ENCODE measurements at places on chromosomes 16 and 17.

DNA sequence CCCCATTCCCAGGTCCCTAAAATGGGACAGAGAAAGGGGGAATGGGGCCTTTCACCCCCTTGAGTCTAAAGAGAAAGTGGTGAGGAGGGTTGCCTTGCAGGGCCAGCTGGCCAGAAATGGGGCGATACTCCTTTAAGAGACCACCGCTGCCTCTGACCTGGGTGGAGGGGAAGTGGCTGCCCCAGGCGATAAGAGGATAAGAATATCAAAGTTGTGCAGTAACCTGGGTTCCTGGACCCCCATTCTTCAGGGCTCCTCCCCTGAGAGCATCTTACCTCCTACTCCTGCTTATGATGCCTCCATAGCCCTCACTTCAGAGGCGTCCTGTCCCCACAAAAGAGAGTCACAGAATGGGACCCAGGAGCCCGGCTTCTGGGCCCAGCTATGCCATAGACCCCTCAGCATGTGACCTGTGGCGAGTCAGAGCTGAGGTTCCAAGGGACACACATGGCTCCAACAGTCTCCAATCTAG is 5.2 kb upstream of the TSPOAP1 start:
- peak; percentile 62 for DNase-seq

DNA sequence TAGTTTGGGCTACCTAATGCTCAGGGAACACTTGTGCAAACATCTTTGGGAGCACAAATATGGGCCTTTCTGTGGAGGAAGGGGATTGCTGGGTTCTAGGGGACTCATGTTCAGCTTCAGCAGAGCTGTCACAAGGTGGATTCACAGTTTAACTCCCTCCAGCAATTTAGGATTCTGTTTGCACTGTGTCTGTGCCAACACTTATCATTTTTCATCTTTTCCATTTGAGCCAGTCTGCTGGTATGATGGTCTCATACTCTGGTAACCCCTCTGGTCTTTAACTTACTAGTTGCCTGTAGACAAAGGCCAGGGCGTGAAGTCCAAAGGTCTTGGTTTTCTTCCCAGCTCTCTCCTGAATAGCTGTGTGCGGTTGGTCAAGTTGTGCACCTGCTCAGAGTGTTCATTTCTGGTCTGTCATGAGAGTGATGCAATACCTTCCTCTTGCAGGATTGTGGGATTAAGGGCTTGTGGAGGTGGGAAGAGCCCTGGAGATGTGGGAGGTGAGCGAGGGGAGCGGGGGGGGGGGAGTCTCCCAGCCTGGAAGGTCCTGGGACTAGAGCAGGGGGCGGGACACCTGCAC is 152.6 kb downstream of the CMIP start:
- DNase-seq, result no peak

DNA sequence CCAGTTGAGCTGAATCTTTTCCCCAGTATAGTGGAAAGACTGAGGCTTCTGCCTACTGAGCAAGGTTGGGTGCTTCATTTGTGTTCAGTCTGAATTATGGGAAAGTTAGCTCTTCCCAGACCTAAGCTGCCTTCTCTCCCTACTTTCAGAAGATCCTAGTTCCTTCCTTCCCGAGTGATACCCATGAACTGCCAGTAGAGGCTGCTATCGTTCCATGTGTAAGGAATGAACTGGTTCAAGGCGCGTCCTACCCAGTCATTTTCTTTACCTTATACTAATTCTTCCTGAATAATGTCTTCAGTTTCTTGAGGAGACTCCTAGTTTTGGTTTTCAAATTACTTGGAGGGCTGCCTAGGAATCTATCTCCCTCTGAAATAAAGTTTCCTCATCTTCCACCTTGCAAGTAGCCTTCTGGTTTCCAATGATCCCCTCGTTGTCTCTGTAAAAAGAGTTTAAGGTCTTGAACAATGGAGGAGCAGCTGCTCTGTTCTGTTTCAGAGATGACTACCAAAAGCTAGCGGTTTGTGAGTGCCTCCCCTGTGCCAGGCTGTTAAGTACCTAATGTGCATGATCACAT is 934 bp upstream of the AOC2 start:
- DNase-seq, result no peak

DNA sequence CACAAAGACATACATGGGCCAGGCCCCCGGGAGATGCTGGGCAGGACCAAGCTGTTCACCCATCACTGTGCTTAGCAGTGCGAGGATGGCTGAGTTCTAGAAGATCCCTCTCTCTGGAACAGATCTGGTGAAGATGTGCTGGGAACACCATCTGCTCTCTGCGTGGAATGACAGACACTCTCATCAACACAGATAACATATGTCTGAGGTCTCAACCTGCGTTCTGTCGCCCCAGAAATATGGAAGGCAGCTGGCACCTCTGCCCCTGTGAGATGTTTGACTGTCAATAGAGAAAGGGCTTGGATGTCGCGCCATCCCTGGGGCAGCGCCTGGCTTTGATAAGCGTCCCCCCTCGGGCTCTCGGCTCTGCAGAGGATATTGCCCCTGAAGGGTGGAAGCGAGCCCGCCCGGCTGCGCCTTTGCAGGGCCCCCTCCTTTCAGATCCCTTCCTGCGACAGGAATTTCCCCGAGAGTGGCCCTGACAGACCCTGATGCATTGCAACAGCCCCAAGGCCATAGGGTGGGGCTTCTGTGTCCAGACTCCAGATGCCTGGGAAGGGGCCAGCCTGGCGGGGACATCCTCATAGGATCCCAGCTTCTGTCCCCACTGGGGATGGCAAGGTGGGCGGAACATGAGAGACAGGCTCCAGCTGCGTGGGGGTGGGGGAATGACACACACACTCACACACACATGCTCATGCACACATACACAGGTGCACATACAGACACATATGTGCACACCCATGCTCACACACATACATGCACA is 86.9 kb upstream of the ZNF469 start:
- peak; percentile 13 for DNase-seq

GRCh38 chr16:70588565-70588964 is 57.8 kb upstream of the IL34 start:
- DNase-seq, result no peak

DNA sequence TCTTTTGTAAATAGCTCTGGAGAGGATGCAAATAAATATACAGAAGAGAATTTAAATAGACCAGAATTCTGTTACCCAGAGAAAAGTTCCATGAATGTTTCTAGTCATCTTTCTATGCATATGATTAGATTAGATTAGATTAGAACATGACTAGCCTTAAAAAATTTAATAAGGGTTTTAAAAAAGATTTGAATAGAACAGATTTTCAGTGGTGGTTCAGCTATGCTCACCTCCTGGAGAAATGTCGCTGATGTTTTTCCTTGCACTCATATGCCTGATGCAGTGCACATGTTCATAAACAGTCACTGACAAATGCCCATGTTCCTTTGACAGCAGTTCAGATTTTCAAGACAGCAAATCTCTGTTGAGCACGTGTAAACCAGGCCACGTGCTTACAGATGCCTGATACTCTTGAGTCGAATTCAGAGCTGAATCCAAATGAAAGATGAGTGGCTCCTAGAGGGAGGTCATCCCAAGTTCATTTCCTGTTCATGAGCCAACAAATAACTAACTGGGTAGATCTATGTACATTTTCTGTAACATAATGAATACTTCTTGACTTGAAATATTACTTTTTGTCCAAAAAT is 19.9 kb upstream of the RAB11FIP4 start:
- DNase-seq, result no peak

GRCh38 chr17:63082273-63082861 is 116.3 kb downstream of the TANC2 start:
- DNase-seq, result no peak

DNA sequence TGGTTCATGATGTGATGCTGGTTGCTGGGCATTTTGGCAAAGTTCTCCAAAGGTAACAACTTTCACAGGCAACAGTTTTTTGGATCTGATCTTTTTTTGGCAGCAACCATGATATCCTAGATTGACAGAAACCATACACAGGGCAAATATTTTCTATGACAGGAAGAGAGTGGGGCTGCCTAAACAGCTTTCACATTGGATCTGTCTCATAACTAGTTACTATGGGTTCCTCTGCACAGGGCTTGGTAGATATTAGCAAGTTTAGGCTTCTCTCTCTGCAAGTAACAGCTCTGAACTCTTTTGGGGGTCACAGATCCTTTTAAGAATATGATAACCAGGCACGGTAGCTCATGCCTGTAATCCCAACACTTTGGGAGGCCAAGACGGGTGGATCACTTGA is 28.6 kb downstream of the COG4 start:
- DNase-seq, result no peak

DNA sequence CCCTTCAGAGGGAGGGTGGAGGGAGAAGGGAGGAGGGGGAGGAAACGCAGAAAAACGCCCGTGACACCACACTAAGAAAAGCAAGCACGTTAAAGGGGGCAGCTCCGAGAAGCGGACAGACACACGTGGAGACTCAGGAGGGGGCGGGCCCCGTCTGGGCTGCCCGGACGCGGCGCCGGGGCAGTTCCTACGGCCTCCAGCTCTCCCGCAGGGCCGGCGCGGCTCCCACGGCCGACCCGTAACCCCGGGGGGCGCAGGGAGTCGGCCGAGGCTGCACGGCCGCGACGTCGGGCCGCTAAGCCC is 362 bp downstream of the KLHDC4 start:
- peak; percentile 75 for DNase-seq

- peak; percentile 66 for DNase-seq
These were observed 113.2 kb downstream of the PRKCB start for GRCh38 chr16:23948949-23949411.

GRCh38 chr16:29992344-29992967 is 3.0 kb downstream of the HIRIP3 start:
- DNase-seq, result no peak

GRCh38 chr16:49970797-49971431 is 54.1 kb upstream of the CNEP1R1 start:
- DNase-seq, result no peak

GRCh38 chr17:3659541-3660111 is 8.8 kb downstream of the TAX1BP3 start:
- DNase-seq, result no peak

GRCh38 chr16:28879261-28879840 is 1.1 kb downstream of the ATP2A1 start:
- no peak for DNase-seq

GRCh38 chr16:15950161-15950854 is 892 bp downstream of the ABCC1 start:
- peak; percentile 56 for DNase-seq

DNA sequence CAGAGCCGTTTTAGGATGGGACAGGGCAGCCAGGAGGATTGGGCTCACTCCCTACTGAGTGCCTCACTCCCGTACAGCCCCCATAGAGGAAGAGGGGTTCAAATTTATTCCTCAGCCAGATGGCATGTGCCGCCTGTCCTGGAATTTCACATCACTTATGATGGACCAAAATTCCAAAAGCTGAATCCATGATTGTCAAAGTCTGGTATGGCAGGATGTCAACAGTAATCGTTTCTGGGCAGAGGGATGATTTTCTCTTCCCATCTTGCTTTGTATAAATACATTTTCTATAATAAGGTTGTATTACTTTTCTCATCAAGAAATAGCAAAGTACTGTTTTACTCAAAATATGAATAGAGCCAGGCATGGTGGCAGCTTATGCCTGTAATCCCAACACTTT is 38.7 kb upstream of the STH start:
- DNase-seq, result no peak

DNA sequence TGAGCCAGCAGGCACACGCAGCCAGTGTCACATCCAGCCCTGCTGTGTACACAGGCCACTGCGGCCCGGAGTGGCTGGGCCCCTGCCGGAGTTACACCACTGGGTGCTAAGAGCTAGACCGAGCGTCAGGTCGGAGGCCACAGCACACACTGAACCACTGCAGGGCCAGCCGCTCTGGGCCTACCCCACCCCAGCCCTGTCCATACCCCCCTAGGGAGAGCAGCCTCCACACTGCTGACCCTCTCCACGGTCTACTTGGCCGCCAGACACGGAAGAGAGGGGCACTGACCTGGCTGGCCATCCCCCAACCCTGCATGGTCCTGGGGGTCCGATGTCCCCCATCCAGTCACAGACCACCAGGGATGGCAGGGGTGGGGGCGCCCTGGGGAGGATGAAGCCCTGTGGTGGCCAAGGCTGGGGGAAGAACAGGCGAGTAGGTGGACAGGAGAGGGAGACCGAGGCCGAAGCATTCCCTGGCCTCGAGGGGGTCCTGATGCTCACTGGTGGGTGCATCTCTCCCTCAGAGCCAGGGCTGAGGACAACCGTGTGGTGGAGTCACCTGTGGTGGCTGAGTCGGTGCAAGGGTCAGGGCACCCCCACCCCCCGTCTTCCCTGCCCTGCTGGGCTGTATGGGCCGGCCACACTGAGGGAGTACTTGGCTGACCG is 34.9 kb upstream of the ZC3H18 start:
- DNase-seq, result no peak

DNA sequence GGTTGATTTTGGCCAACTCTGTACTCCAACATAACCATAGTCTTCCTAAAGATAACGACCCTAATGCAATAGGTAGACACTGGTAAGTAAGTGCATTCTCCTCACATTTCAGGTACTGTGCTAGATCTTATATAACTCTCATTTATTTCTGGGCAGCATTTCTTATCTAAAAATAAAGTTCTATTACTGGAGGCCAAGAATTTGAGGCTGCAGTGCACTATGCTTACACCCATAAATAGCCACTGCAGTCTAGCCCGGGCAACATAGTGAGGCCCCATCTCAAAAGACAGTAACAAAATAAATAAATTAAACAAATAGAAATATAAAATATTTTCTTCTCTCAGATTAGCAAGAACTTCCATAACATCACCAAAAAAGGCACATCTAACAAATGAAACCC is 12.7 kb downstream of the CLEC3A start:
- DNase-seq, result no peak

DNA sequence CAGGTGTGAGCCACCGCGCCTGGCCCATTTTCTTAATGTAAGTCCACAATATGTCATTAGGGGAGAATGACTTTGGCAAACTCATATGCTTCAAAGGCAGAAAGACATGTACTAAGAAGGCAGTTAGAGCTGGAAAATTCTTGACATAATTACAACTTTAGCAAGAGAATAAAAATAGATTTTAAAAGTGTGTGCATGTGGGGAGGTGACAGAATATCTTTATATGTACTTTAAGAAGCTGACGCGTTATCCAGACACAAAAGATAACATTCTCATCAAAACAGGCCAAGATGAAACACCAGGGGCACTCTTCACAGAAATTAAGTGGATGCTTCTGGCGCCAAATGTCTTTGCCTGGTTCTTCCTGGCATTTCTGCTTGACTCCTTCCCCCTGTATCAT is 28.2 kb downstream of the GJC1 start:
- DNase-seq, result no peak

- DNase-seq, result no peak
These were observed 115.6 kb upstream of the SDK2 start for GRCh38 chr17:73759734-73760438.

- peak; percentile 93 for DNase-seq
These were observed 1.3 kb downstream of the C16orf86 start for GRCh38 chr16:67667817-67668494.

GRCh38 chr16:72481419-72481818 is 309.5 kb upstream of the PMFBP1 start:
- no peak for DNase-seq

GRCh38 chr17:14299280-14300141 is 1.4 kb upstream of the HS3ST3B1 start:
- DNase-seq, result peak; percentile 62

- DNase-seq, result no peak
These were observed 2.3 kb upstream of the CDH11 start for GRCh38 chr16:65124212-65124548.

Data from activated naive CD4-positive, alpha-beta T cell treated with anti-CD3 and anti-CD28 coated beads, Interleukin-2, amount 10 ng/mL, durations not matched to agents 7 days and 5 days (primary cell).